Natural killer cell (primary cell): ENCODE measurements at places on chromosomes 11 and 22. TPM values are rescaled to one million over a fixed set of nuclear protein-coding genes. Genes with fewer than 3 reads are reported as not detected.

DNA sequence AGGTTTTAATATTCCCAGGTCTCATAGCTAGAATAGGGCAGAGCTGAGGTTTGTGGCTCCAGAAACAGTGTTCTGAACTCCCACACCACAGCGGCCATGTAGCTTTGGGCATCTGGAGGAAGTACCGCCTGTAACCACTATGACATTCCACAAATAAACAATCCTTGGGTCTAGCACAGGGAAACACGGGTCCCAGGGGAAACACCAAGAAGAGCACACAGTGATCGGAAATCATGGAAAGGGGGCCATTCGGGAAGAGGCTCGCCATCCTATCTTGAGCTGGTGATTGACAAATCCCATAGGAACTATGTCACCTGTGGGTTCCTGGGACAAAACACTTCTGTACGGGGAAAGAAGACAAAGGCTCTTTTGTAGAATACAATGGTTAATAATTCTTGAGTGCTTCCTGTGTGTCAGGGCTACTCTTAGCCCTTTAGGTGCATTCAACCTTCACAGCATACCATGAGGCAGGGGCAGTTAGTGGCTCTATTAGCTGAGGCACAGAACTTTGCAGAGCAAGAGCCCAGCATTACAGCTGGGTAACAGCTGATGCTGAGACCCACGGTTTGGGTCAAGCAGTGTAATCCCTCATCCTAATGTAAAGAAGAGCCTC lies 514.2 kb downstream of the NTM start:
- H3K4me3 ChIP-seq = no peak overlapping the region
- no peaks in the 10 kb centered on the region for H3K27me3 ChIP-seq
- no peaks in the 10 kb centered on the region for H3K36me3 ChIP-seq

Gene BARX2
- not detected for total RNA-seq

Gene TENM4
- 0.63 TPM for total RNA-seq

DNA sequence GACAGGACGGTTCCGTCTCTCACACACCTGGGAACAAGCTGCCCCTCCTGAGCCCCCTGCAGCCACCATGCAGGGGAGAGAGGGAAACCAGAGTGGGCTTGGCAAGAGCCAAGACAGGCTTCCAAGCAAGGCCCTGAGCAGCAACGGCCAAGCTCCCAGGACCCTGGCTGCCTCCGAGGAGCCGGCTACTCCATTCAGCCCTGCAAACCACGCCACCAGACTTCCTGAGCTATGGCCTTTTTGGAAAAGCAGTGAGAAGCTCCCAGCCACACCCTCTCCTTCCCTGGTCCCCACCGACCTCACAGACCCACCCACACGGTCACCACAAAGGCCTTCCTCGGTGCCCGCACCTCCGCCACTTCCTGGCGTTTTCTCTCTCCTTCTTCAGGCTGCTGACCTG lies 479.0 kb downstream of the BRD1 start:
- H3K27ac ChIP-seq = no peak overlapping the region
- no peak overlapping the region for H3K4me3 ChIP-seq
- H3K36me3 ChIP-seq = no peaks in the 10 kb centered on the region
- no peaks in the 10 kb centered on the region for H3K27me3 ChIP-seq
- no peaks in the 10 kb centered on the region for H3K4me1 ChIP-seq
- DNase-seq = no peak

Gene SF3B2
- total RNA-seq = 269 TPM

- no peak for DNase-seq
- H3K36me3 ChIP-seq = no peaks in the 10 kb centered on the region
- peaks cover 17% of the 10 kb centered on the region for H3K4me1 ChIP-seq
- no peak overlapping the region for H3K27ac ChIP-seq
- peaks cover 11% of the 10 kb centered on the region for H3K27me3 ChIP-seq
Observed at GRCh38 chr11:623999-624704, 603 bp downstream of the CDHR5 start.

Gene SHANK3
- total RNA-seq = not detected

DNA sequence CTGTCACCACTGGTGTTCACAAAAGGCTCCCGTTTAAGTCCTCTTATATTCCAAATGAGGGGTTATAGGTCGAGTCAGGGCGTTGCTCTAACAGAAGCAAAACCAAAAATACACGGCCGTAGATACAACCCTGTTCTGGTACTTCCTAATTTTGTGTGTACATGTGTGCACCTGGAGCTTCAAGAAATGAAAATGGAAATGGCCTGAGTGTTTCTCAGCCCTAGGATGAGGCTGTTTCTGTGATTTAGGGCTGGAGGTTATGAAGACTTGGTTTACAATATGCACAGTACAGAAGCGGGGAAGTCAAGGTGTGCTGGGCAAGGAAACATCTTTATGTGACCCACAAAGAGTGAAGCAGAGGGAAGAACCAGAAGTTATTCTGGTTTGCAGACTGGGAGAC lies 110.4 kb upstream of the OR4B1 start:
- no peak for DNase-seq
- peaks cover 59% of the 10 kb centered on the region for H3K4me1 ChIP-seq
- no peaks in the 10 kb centered on the region for H3K36me3 ChIP-seq
- no peak overlapping the region for H3K4me3 ChIP-seq
- no peaks in the 10 kb centered on the region for H3K27me3 ChIP-seq

DNA sequence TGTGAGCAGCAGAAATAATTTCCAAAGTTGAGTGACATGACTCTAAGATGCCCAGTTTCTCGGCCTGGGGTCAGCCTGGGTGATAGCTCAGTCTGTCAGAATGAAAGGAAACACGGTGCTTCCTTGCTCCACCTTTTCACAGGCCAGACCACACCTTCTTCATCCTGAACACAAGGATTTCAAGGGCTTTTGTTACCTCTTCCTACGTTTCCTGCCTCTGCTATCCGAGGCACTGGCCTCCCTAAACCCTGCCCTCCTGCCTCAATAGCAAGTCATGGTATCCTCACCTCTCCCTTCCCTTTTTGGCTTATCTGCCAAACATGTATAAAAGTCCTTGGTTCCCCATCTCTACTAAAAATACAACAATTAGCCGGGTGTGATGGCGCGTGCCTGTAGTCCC lies 1.7 kb upstream of the OR51E1 start:
- DNase-seq = no peak
- H3K36me3 ChIP-seq = no peaks in the 10 kb centered on the region
- no peak overlapping the region for H3K4me3 ChIP-seq
- H3K27ac ChIP-seq = no peak overlapping the region

Gene TMEM191B
- total RNA-seq = 8.5 TPM

DNA sequence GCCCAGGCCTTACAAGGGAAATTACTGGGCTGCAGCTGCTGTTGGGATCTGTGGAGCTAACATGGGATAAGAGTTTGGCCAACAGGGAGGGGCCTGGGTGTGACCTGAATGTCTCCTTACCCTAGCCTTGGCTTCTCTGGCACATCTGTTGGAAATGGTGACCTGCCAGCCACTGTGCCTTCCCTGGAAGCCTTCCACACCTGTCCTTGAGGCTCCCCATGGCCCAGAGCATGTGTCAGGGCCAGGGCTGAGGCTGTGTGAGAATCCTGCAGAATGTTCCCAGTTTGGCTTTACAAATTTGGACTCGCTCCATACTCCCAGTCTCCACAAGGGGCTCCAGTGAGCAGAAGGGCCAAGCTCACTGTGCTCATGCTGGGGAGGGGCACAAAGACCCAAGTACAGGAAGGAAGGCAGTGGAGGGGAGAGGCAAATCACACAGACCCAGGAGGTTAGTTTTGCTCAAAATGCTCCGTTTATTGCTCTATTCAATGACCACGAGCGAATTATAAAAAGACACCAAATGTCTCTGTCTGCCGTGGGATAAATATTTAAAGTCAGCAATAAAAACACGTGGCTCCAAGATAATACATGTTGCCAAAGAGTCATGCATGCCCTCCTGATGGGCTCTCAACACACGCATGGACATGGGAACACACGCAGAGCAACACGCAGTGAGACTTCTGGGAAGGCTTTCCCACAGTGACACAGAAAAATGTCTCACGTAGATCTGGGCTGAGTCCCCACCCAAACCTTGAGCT lies 1.7 kb upstream of the IGSF22 start:
- H3K4me3 ChIP-seq = no peak overlapping the region
- H3K4me1 ChIP-seq = no peaks in the 10 kb centered on the region
- H3K36me3 ChIP-seq = no peaks in the 10 kb centered on the region
- DNase-seq = peak; percentile 77
- no peaks in the 10 kb centered on the region for H3K27me3 ChIP-seq

Gene RASD2
- total RNA-seq = 0.64 TPM

GRCh38 chr11:8247312-8247711 lies 16.4 kb downstream of the LMO1 start:
- no peaks in the 10 kb centered on the region for H3K27me3 ChIP-seq
- no peak overlapping the region for H3K27ac ChIP-seq
- no peaks in the 10 kb centered on the region for H3K36me3 ChIP-seq
- H3K4me1 ChIP-seq = no peaks in the 10 kb centered on the region
- DNase-seq = no peak

DNA sequence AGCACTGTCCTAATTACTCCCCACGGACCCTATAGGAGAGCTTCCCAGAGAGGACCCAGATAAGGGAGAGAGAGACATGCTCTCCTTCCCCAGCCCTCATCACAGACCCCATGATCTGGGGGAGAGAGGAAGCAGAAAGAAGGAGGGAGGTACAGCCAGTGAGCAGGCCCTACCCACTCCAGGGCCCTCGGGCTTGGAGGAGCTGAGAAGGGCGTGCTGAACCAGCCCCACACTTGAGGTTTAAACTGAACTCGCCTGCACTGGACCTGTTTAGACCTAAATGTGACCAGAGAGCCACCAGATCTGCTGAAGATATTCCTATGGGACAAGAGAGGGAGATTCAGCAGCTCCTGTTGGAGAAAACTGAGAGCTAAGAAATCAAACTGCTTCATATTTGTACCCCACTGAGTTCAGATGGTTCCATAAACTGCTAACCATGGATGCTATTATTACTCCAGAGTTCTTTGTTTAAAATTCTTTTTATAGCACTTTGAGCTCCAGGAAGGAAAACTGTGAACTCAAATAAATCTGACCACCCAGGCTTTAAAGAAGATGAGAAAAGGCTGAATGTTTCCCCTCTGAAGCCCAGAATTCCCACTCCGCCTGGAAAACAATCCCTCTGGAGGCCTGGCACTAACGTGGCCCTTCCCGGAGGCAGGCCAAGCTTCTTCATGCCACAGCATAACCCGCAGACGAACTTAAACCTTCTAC lies 67.2 kb downstream of the EFCAB6 start:
- H3K36me3 ChIP-seq = no peaks in the 10 kb centered on the region
- no peaks in the 10 kb centered on the region for H3K27me3 ChIP-seq
- H3K4me1 ChIP-seq = no peaks in the 10 kb centered on the region
- DNase-seq = no peak
- H3K4me3 ChIP-seq = no peak overlapping the region

DNA sequence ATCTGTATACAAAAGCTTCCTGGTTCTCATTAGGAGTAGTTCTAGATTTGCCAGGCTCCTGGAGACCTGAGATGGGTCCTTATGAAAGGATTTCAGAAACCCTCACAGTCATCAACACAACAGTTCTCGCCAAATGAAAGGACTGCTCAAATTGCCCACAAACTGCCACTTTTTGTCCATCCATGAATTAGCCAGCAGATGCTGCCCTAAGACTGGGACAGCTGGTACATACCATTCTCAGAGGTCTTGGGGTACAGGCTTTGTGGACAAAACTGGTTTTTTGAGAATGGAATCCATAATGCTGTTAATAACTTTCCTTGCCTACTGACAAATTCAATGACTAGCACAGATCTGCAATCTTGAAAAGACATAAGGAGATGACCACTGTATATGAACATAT lies 23.4 kb upstream of the BDNF start:
- H3K27ac ChIP-seq = no peak overlapping the region
- H3K27me3 ChIP-seq = peaks cover 24% of the 10 kb centered on the region
- H3K4me3 ChIP-seq = no peak overlapping the region
- no peak for DNase-seq
- no peaks in the 10 kb centered on the region for H3K4me1 ChIP-seq

DNA sequence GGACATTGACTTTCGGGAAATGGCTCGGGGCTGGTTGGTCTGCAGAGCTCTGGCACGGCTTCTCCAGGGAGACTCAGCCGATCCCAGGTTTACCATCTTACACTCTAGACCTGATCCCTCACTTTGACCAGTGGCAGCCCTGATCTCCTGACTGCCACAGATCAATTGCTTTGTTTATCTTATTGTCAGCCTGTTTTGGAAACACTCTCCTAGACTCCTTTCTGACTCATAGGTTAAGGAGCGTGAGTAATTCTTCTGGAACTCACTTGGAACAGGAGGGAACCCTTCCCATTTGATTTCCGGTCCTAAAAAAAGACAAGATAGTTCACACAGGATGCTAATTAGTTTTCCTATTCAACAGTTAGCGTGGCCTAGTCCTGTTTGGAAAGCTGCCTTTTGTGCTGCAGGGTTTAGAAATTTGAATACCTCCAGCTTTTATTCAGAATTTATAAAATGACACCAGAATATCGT lies 16.0 kb upstream of the BMAL1 start:
- no peaks in the 10 kb centered on the region for H3K4me1 ChIP-seq
- no peaks in the 10 kb centered on the region for H3K36me3 ChIP-seq
- no peak overlapping the region for H3K4me3 ChIP-seq
- no peak for DNase-seq
- no peak overlapping the region for H3K27ac ChIP-seq
- peaks cover 7% of the 10 kb centered on the region for H3K27me3 ChIP-seq

DNA sequence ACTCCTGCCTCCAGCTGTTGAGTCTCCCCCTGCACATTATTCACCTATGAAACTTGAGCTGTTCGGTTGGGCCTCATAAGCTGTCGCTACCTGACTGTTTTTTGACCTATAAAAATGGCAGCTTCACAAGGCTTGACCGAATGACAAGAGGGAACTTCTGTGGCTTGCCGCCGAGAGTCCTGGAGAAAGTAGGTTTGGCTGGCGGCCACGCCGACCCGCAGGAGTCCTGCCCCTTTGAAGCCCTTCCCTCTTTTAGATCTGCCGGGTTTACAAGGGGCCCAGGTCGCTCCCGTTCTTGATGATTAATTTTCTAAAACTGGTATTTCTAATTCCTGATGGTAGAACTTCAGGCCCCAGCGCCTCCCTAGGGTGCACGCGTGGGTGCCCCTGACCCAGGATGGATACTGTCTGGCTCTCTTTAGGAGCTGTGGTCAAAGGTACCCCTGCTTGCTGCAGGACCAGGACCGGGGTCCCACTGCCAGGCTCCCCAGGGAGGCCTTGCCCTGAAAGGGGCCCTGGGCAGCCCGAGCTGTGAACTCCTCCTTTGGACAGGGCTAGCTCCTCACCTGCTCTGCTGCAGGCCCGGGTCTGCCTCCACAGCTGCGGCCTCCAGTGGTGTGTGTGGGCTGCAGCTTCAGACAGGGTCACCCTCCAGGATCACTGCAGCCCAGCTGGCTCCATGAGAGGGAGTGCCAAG lies 171.8 kb downstream of the CTTN start:
- no peaks in the 10 kb centered on the region for H3K36me3 ChIP-seq
- no peak overlapping the region for H3K27ac ChIP-seq
- peaks cover 6% of the 10 kb centered on the region for H3K27me3 ChIP-seq
- no peak for DNase-seq
- H3K4me1 ChIP-seq = peaks cover 4% of the 10 kb centered on the region
